Stimulated activated CD8-positive, alpha-beta memory T cell treated with anti-CD3 and anti-CD28 coated beads, Interleukin-4, amount 100 ng/mL, for 4 hours (primary cell): ENCODE measurements at places on chromosomes 7 and 10.

DNA sequence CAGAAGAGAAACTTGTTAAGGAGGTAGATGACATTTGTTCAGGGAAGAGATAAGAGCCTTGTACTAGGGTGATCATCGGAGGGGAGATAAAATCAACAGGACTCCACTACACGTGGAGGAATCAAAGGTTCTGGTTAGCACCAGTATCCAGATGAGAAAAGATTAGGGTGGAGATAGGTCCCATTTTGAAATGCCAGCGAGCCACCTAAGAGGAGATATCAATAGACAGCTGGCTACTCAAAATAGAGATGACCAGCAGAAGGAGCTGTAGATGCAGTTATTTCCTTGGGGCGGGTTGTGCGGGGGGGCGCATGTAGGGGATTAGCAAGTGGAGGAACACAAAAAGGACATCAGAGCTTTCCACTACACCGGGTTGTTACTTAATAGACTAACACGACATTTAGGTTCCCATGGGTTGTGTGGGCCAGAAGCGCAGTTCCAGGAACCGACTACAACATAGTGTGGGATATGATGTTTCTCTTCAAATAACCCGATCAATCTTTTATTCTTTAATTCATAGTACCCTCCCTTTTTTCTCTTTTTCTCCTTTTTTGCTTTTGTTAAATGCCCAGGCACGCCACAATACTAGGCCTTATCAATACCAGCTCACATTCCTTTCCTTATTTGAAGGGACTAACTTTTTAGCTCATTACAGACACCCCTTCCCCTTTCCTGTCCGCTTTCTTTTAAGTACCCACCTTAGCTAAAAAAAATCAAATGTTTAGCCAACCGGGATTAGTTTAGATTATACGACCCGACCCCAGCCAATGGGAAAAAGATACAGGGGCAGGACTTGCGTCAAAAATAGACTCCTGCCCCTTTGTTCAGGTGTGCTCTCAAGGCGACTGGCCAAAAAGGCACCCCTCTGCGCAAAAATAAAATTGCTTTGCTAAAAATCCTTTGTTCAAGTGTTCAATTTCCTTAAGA lies 2.0 kb upstream of the KIF11 start:
- DNase-seq, result no peak

DNA sequence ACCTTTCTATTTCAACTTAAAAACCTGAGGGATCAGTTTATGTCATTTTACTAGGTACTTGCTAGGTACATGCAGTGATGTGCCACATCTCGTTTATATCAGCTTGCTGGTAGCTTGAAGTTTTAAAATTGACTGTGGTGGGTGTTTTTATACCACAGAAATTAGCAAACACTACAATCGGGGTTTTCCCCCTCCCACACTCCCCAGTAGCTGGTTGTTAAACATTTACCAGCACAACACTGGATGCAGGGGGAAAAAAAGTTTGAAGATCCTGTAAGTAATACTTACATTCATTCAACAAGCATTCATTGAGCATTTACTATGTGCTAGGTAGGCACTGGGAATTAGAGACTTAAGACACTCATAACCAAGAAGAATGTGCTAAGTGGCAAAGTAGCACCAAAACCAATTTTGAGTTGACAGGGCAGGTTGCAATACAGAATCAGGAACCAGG lies 32.6 kb downstream of the USP6NL start:
- DNase-seq, result no peak

- DNase-seq, result no peak
These were observed 109.1 kb downstream of the CHCHD3 start for GRCh38 chr7:132972745-132973144.

- no peak for DNase-seq
These were observed 266.6 kb downstream of the POLR1F start for GRCh38 chr7:19442016-19442785.

- no peak for DNase-seq
These were observed 51.6 kb upstream of the LAMB1 start for GRCh38 chr7:108054537-108054936.
